Stimulated activated CD4-positive, alpha-beta T cell treated with anti-CD3 and anti-CD28 coated beads, TNF-alpha, amount 100 ng/mL, for 4 hours (primary cell): ENCODE measurements at places on chromosomes 11 and 22.

DNA sequence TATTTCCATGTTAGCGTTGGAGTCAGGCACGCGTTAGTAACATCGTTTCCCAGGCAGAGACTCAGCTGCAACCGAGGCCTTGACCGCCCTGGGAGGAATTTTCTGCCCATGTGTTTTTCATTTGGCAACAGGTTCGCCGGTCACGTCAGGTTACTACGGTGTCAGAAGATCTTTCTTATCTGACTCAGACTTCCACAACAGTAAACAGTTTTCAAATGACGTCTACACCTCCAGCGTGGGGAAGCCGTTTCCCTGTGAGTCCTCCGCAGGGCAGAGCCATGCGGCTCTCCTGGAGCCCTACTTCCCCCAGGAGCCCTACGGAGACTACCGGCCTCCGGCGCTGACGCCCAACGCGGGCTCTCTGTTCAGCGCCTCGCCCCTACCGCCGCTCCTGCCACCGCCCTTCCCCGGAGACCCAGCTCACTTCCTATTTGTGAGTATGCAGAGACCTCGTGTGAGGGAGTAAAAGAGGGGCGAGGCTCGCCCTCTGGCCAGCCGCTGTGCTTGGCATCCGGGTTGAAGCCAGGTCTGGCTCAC is 14.3 kb upstream of the POU2AF3 start:
- DNase-seq, result no peak

- DNase-seq, result no peak
Observed at GRCh38 chr11:73249853-73250783, 22.0 kb upstream of the P2RY6 start.

- DNase-seq, result no peak
Observed at GRCh38 chr22:39356464-39356863, 6.7 kb downstream of the SYNGR1 start.

DNA sequence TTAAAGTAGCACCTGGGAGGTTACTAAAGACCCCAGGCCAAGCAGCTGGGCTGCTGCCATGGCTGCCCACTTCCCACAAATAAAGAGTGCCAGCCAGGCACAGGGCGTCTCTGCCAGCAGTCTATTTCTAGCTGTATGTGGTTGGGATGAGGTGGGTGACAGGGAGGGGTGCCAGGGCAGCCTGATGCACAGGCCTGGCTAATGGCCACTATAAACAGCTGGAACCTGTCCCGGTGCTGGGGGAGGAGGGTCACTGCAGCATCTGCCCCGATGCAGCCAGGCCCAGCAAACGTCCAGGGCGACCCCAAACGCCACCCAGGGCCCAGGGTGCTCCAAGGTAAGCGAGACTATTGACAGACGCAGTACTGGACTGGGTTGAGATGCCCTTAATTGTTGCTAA is 37.4 kb downstream of the SCUBE1 start:
- no peak for DNase-seq

- DNase-seq, result no peak
Observed at GRCh38 chr22:50476868-50477267, 2.0 kb upstream of the SBF1 start.

DNA sequence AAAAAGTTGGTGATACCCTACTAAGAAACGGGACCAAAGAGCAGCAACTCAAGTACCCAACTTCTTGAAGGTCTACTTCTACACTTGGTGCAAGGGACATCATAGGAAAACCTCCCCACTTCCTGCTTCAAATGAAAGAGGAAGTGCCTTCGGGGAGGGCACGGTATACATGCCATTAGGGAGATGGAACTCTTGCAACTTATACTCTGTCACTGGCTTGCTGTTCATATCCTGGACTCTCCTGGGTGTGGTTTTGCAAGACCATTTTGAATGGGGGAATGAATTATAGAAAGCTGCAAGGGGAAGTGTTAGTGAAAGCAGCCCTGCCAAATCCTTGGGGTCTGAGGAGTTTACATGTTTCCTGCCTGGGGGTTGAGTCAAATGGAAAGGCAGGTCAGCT is 41.9 kb downstream of the CSNK2A3 start:
- no peak for DNase-seq
